ENCODE measurements at places on chromosomes 1 and 21.

GRCh38 chr1:45854724-45855123, 51.3 kb downstream of the MAST2 start:
- no peak for DNase-seq

GRCh38 chr1:53362851-53363642, 35.2 kb upstream of the LRP8 start:
- DNase-seq = no peak

- peak; percentile 62 for DNase-seq
These were observed 301 bp upstream of the NUDT17 start for GRCh38 chr1:145845144-145845513.

GRCh38 chr1:155946633-155947219, 5.3 kb downstream of the RXFP4 start:
- DNase-seq = no peak

- peak; percentile 33 for DNase-seq
These were observed 863 bp downstream of the TARBP1 start for GRCh38 chr1:234478152-234478480.

GRCh38 chr1:21182181-21182731, 5.6 kb upstream of the EIF4G3 start:
- no peak for DNase-seq

GRCh38 chr1:2208309-2209239, 14.0 kb upstream of the FAAP20 start:
- DNase-seq = no peak

DNA sequence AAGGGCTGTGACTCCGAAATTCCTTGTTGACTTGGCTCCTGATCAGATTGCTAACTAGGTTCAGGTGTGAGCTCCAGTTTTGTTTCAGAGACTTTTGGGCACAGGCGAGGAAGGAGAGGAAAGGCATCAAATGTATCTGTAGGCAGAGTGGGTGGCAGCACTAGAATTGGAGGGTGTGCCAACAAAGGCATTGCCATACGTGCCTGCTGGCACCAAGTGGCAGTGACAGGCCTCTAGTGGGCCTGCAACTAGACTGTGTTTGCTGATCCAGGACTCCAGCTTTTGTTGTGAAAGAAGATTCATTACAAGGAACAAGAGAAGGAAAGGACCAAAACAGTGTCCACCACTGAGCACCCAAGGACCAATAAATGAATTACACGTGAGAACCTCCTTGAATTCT, 79.5 kb downstream of the TM2D1 start:
- DNase-seq = no peak

- DNase-seq = peak; percentile 70
These were observed 1.0 kb downstream of the PLPP3 start for GRCh38 chr1:56578138-56578962.

GRCh38 chr1:159821171-159821867, 5.4 kb upstream of the SLAMF8 start:
- no peak for DNase-seq

GRCh38 chr1:8241417-8242014, 76.4 kb upstream of the SLC45A1 start:
- no peak for DNase-seq

DNA sequence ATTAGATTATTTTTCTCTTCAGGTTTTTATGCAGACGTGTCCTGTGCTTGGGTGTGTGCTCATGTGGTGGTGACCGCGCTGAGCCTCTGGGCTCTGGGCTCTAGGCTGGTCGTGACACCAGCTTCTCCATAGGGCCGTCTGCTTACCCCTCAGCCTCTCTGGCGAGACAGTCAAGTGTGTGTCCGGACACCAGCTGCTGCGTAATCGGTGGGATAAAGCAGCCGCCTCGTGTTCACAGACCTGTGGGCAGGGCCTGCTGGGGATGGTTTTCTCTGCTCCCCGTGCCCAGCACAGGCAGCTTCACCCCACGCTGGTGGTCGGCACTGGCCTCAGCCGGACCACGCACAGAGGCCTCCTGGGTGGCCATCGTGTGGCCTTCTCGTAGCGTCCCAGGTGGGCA, 33.6 kb upstream of the DIP2A start:
- DNase-seq = no peak

GRCh38 chr1:235628316-235629005, 21.1 kb downstream of the GNG4 start:
- no peak for DNase-seq

- DNase-seq = no peak
These were observed 45.3 kb downstream of the MAST2 start for GRCh38 chr1:45848714-45849113.
